ENCODE measurements at places on chromosomes 16 and 17.

DNA sequence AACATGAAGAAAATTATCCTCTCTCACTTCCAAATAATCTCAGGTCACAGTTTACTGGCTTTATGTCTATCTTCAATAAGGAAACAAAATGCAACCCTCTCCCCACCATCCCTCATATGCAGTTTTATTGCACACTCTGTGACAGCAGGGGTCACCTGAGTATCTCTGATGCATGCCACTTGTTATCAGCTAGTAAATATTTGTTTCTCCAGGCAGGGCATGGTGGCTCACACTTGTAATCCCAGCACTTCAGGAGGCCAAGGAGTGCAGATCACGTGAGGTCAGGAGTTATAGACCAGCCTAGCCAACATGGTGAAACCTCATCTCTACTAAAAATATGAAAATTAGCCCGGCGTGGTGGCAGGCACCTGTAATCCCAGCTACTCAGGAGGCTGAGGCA lies 61.1 kb downstream of the ADAMTS18 start:
- DNase-seq = no peak

- no peak for DNase-seq
Observed at GRCh38 chr16:74583926-74584666, 22.8 kb downstream of the GLG1 start.

GRCh38 chr16:19502395-19503131 lies 19.3 kb downstream of the GDE1 start:
- DNase-seq = peak; percentile 70

DNA sequence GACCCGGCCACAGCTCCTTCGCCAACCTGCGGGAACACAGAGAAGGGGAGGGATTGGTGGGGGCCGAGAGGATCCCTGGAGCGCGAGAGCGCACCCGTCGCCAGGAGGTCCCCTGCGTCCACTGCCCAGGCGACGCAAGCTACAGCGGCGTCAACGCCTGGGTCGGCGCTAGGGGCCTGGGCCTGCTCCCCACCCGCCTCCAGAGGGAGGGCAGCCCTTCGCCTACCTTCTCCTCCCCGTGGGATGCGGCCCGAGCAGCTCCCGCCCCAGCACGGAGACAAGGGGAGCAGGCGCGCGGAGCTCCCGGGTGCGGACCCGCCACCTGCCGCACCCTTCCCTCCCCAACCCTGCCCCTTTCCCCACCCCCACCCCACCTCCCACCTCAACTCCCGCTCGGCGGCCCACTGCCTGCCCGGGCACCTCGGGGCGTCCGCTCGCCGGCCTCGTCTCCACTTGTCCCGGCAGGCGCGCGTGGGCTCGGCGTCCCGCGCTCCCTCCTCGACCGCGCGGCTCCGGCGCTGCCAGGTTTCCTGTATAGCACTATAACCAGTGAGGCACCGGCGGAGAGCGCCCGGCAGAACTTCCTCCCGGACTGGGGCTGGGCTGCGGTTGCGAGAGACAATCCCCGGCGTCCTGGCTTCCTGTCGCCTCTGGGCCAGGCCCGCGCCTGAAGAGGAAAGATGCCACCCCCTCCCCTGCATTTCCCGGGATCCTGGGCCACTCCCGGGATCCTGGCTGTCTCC lies 119.1 kb upstream of the SMURF2 start:
- peak; percentile 26 for DNase-seq

- DNase-seq = no peak
Observed at GRCh38 chr16:8402981-8403843, 187.1 kb downstream of the TMEM114 start.

GRCh38 chr17:40561294-40561870 lies 3.9 kb downstream of the CCR7 start:
- no peak for DNase-seq

- no peak for DNase-seq
Observed at GRCh38 chr16:51427085-51427484, 276.0 kb upstream of the SALL1 start.

DNA sequence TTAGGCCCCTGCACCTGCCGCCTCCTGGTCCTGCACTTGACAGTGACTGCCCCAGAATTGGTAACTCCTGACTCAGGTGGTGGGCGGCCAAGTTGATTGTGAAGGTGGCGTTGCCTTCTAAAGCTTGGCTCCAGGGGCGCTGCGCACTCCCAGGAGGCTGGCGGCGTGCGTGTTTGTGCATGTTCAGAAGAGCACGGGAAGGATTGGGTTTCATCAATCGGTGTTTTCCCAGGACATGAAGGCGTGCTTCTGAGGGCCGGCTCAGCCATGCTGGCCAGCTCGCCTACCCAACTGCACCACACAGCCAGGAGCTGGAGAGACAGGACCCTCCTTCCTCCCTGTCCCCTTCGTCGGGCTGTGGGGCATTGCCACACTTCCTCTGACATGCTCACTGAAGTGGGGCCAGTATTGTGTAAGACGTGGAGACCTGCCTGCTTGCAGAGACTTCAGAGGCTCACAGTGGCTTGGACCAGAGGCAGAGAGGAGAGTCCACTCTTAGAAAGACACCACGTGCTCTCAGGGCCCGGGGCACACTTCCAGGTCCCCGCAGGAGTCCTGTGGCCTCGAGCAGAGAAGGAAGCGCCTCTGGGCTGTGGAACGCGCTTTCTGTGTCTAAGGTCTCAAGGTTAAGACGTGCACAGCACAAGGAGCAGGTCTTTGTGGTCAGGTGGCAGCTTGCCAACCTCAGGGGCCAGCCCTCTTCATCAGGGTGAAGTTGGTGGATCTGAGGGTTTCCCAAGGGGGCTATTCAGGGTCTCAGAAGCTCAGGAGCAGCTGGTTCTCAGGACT lies 2.8 kb downstream of the RAB40C start:
- peak; percentile 54 for DNase-seq

DNA sequence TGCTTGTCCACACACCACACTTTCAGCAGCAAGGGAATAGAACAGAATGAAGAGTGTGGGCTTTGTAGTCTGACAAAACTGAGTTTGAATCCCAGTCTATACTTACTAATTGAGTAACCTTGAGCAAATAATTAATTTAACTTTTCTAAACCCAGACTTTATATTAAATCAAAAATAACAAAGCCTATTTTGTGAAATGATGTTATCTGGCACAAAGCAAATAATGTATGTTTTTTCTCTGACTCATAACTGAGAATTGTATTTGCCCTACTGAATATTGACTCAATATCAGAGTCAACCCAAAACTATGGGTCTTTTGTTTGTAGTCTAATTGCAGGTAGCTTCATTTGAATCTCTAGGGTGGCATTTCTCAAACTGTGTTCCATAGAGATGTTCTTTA lies 77.9 kb upstream of the TANC2 start:
- DNase-seq = no peak

- DNase-seq = no peak
Observed at GRCh38 chr17:546456-546855, 168.2 kb downstream of the VPS53 start.

- no peak for DNase-seq
Observed at GRCh38 chr16:61042737-61043136, 993.5 kb downstream of the CDH8 start.

DNA sequence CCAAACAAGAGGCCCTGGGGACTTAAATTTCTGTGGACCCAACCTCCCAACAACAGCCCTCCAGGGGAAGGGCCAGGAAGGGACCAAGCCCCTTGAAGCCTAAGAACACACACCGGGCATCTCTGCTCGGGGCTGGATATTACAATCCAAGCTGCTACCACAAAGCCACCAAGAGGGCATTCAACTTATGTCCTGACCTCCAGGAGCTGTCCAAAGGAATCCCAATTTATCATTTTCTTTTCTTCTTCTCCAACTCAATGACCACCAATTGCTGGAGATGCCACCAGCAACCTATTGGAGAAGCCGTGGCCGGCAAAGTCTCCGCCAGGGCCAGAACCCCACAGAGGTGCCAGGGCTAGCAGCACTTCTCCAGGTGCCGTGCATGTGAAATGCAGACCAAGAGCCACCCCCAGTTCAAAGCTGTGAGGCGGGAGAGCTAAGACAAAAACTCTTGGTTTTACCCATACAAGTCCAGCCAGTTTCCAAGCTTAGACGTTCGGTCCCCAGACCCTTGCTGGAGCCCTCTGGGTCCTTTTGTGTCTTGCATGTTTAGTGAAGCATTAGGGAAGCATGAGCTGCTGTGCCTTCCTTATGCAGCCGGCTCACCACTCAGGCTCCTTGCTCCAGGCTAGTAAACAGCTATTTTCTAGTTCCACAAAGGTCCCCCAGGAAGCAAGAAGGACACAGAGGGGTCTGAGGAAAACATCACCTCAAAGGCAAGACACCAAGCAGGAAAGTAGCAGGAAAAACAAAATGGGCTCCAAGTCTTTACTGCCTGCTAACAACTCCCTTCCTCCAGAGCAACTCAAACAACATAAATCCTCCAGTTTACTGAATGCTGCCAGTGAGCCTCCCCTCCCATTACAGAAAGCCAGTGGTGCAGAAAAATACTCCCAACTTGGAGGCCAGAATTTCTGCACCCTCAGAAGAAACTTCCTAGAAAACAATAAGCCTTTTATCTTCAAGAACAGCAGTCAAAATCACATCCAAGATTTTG lies 3.2 kb downstream of the PITPNA start:
- DNase-seq = no peak

GRCh38 chr16:89256651-89257254 lies 39.2 kb downstream of the ZNF778 start:
- no peak for DNase-seq

DNA sequence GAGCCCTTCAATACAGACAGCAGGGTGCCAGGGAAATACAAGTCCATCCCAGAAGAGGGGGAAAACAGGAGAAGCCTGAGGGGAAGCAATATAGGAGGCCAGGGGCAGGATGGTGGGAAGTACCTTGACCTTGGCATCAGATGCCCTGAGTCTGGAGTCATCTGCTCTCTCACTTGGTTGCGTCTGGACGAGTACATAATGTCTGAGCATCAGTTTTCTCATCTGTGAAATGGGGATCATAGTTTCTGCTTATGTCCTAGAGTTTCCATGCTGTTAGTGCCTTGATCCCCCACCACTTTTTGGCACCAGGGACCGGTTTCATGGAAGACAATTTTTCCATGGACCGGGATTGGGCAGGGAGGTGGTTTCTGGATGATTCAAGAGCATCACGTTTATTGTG lies 2.3 kb downstream of the STAT5A start:
- DNase-seq = no peak

GRCh38 chr17:60933739-60934138 lies 256.1 kb downstream of the BCAS3 start:
- DNase-seq = no peak

DNA sequence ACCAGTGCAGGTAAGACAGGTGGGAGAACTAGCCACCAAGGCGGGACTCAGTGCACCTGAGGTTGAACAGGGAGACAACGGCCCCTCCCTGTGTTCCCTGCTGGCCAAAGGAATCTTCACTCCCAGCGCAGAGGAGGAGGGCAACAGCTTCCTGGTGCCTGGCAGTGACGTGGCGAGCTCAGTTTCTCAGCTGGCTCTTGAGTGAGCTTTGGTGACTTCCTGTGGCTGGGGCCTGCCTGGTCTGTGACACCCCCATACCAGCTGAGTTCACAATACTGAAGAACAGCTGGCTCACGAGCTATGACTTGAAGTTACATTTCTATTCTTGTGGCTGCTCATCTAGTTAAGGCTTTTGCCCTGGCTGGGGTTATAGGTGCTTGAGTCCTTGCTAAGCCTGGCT lies 26.1 kb downstream of the WNT9B start:
- DNase-seq = no peak
